ENCODE measurements at places on chromosomes 16 and 17.

DNA sequence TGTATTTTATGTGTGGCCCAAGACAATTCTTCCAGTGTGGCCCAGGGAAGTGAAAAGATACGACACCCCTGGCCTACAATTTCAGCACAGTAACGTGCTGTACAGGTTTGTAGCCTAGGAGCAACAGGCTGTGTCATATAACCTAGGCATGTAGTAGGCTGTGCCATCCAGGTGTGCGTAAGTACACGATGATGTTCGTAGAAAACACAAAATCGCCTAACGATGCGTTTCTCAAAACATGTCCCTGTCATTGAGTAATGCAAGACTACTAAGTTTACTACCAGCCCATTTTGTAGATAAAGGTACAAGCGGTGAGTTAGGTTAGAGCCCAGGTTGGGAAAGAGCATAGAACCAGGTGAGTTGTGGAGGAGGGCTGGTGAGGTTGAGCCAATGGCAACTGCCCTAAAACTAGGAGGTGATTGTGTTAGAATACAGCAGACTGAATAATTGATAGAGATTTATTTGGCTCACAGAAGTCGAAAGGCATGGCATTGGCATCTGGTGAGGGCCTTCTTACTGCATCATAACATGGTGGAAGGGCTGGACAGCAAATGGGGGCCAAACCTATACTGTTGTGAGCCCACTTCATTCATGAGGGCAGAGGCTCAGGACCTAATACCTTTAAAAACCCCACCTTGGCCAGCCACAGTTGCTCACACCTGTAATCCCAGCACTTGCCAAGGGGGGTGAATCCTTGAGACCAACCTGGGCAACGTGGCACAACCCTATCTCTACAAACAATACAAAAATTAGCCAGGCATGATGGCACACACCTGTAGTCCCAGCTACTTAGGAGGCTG is 4.2 kb downstream of the EIF1 start:
- no peak for DNase-seq

GRCh38 chr16:89637379-89637778 is 20.1 kb downstream of the CHMP1A start:
- DNase-seq: no peak

DNA sequence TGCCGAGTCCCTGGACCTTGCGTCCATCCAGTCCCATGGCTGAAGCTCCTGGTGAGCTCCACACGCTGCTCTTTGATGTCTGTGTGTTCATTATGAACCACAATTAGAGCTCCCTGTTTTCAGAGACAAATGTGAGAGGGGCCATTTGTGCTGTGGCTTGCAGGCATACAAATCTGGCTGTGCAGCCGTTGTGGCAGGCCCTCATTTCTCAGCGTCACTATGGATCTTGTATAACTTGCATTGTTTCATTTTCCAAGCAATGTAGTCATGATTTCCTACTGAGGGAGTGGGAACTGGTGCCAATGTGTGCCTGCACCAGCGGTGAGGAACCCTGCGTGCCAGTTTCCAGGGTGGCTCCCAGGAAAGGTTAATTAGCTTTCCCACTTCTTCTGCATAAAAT is 542.6 kb downstream of the TMEM114 start:
- no peak for DNase-seq

GRCh38 chr16:46714797-46715591 is 25.5 kb downstream of the ORC6 start:
- no peak for DNase-seq

DNA sequence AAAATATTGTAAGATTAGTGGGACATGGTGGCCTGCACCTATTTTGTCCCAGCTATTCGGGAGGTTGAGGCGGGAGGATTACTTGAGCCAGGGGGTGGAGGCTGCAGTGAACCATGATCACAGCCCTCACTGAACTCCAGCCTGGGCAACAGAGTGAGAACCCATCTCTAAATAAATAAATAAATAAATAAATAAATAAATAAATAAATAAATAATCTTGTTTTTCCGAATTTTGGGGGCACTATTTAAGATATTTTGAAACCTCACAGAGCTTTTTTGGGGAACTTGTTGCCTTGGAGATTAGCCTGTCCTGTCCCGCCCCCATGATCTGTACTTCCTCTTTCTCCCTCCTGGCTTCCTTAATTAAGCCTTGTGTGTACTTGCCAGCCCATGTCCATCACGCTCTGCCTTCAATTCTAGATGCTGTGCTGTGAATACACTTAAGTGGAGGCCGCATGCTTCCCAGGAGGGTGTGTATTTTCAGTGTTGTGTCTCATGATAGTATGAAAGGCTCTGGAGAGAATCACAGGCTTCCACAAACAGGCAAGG is 4.4 kb downstream of the LGALS9 start:
- no peak for DNase-seq

DNA sequence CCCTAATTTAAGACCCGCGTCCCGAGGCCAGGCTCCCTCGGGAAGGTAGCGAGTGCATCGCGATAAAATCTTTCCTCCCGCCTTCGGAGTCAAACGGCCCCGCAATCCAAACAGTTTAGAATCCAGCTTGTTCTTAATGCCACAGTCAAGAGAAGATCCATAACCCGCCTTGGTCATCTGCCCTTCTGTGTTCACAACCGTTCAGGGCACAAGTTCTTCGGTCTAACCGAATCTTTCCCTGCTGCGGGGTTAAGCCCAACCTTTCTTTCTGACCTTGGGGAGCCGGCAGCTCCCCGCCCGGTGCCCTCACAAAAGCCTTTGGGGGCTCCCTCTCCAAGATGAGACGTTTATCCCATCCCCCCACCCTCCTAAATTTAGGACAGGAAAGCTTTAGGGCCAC is 30.3 kb downstream of the CPSF4L start:
- no peak for DNase-seq

- DNase-seq: no peak
These were observed 97.2 kb downstream of the ZNF18 start for GRCh38 chr17:11900041-11900476.

- DNase-seq: no peak
These were observed 214.3 kb downstream of the IRX3 start for GRCh38 chr16:54072237-54072636.

GRCh38 chr17:2707721-2708584 is 3.6 kb downstream of the CLUH start:
- DNase-seq: no peak

DNA sequence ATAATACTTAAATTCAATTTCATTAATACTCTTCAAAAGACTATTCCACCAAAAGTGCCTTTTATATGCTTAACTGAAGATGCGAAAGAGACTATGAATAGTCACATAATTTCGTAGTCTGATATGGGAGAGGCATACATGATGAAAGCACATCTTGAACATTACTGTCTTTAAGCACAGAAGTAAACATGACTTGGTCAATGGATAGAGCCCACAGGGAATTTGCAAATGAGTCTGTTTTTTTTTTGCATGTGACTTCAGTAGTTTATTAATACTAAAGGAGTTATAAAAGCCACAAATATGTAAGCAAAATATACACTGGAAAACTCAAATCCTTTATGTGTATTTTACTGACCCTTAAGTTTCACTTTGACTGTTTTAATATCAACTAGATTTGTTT is 15.9 kb downstream of the ADPRM start:
- DNase-seq: no peak

DNA sequence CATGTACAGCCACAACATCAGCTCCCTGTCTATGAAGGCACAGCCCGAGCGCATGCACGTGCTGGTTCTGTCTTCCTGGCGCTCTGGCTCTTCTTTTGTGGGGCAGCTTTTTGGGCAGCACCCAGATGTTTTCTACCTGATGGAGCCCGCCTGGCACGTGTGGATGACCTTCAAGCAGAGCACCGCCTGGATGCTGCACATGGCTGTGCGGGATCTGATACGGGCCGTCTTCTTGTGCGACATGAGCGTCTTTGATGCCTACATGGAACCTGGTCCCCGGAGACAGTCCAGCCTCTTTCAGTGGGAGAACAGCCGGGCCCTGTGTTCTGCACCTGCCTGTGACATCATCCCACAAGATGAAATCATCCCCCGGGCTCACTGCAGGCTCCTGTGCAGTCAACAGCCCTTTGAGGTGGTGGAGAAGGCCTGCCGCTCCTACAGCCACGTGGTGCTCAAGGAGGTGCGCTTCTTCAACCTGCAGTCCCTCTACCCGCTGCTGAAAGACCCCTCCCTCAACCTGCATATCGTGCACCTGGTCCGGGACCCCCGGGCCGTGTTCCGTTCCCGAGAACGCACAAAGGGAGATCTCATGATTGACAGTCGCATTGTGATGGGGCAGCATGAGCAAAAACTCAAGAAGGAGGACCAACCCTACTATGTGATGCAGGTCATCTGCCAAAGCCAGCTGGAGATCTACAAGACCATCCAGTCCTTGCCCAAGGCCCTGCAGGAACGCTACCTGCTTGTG is 10.7 kb downstream of the CHST4 start:
- no peak for DNase-seq

- no peak for DNase-seq
These were observed 32.1 kb upstream of the PRKCB start for GRCh38 chr16:23803591-23804123.

GRCh38 chr16:15052747-15053476 is 3.0 kb downstream of the NTAN1 start:
- no peak for DNase-seq

- no peak for DNase-seq
These were observed 4.2 kb downstream of the ITGAE start for GRCh38 chr17:3796822-3797170.

DNA sequence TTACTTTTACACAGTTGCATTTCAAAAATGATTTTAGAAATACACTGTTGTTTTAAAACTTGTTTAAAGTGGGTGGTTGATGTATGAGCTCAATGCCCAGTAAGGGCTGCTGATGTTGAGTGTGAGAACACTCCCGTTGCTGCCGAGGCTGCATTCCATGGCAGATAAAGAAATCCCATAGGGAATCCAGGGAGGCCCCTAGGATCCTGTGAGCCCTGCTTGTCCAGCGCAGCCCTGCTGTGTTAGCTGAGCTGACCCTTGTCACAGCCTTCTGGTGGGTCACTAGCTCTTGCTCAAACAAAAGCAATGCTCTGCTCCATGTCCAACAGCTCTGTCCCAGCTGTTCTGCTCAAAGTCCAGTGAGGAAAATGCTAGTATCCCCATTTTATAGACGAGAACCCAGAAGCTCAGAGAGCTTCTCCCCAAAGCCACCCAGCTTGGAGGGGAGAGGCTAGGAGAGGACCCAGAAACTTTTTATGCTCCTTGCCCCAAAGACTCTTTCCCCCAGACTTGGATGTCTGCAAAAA is 18.6 kb upstream of the COL1A1 start:
- DNase-seq: peak; percentile 77

DNA sequence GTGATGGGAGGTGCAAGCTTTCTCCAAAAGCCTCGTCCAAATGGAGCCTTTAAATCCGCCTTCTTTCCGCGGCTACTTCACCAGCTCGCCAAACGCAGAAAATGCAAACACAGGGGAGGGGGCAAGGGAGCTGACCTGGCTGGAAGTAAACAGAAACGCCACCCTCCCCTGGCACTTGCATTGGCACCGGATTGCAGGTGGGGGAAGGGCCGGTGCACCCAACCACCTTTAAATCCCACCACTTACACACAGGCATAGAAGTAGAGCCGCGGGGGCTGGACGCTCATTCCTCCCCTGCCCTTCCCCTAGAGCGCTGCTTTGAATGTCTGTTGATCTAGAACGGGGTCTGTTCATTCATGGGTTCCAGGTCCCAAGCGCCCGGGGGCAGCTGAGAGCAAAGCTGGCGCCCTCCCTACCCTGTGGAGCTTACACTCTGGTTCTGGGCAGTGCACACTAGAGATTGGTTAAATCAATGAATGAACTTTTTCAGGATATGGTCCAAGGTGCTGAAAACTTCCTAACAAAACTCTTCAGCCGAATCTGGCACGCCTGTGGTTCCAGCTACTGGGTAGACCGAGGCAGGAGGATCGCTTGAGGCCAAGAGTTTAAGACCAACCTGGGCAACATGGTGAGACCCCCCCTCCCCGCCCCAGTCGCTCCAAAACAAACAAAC is 920 bp upstream of the ZCCHC14 start:
- DNase-seq: peak; percentile 18

DNA sequence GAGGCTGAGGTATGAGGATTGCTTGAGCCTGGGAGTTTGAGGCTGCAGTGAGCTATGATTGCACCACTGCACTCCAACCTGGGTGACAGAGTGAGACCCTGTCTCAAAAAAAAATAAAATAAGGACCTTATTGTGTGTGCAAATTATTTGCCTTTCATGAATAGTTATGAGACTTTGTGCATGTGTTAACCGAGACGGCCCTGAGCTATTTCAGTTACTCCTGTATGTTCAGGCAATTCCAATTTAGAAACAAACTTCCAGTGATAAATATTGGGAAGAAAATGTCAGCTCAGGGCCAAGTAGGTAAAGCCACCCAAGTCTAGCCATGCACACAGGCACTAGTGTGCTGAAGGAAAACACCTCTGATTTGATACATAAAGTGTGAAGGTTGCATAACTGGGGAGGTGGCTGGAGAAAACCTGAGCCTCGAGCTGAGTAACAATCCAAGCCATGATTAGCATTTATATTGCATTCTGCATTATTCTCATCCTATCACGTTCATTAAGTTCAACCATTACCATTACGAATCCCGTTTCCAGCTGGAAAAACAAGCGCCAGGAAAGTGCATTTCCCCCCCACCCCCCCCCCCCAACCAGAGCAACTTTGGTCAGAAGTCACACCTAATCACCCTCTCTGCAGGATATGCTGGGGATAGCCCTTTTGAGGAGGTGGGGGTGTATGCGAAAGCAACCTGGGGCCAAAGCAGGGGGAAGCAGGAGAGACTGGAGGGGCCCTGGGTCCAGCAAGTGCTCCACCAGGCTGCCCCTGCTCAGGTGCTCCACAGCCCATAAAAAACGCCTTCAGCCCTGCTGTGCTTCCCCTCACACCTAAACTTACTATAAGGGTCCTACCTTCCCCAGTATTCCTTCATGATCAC is 18.6 kb upstream of the ENDOV start:
- DNase-seq: no peak

- no peak for DNase-seq
These were observed 242.7 kb downstream of the HAPSTR1 start for GRCh38 chr16:9334103-9334502.

- no peak for DNase-seq
These were observed 419.1 kb downstream of the CA10 start for GRCh38 chr17:51739245-51739886.

GRCh38 chr17:43701318-43701743 is 39.6 kb upstream of the MEOX1 start:
- peak; percentile 93 for DNase-seq

- DNase-seq: no peak
These were observed 21.3 kb upstream of the EMP2 start for GRCh38 chr16:10601444-10602408.

DNA sequence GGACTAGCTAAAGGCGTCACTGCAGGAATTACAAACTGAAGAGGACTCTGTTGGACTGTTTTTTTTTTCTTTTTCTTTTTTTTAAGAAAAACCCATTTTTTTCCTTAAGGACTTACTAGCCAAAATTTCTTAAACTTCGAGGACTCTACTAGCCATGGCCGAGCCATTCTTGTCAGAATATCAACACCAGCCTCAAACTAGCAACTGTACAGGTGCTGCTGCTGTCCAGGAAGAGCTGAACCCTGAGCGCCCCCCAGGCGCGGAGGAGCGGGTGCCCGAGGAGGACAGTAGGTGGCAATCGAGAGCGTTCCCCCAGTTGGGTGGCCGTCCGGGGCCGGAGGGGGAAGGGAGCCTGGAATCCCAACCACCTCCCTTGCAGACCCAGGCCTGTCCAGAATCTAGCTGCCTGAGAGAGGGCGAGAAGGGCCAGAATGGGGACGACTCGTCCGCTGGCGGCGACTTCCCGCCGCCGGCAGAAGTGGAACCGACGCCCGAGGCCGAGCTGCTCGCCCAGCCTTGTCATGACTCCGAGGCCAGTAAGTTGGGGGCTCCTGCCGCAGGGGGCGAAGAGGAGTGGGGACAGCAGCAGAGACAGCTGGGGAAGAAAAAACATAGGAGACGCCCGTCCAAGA is 878 bp downstream of the HEXIM1 start:
- peak; percentile 62 for DNase-seq

GRCh38 chr16:68369697-68370580 is 59.1 kb downstream of the PRMT7 start:
- DNase-seq: no peak

Data from astrocyte (in vitro differentiated cells and primary cell).